ENCODE measurements at places on chromosomes 2 and 18. TPM values are rescaled to one million over a fixed set of nuclear protein-coding genes. Genes with fewer than 3 reads are reported as not detected.

Gene PLA2R1
- 14.1 TPM for total RNA-seq

Gene SPHKAP
- under 0.01 TPM for total RNA-seq

Gene GREB1
- total RNA-seq: 2.2 TPM

Gene GPR35
- total RNA-seq: 0.99 TPM

Gene CDKL4
- total RNA-seq: 1.3 TPM

Gene HOXD13
- total RNA-seq: not detected

Gene KIF1A
- total RNA-seq: not detected

Gene HOXD11
- not detected for total RNA-seq

Gene GYPC
- total RNA-seq: 71.0 TPM

Gene SLC9A2
- total RNA-seq: under 0.01 TPM

Gene PSMA8
- total RNA-seq: not detected

Gene TBR1
- not detected for total RNA-seq

Gene HOXD12
- total RNA-seq: not detected

Gene SAG
- not detected for total RNA-seq

Gene GAL3ST2
- not detected for total RNA-seq

Gene DNAJC5G
- total RNA-seq: not detected

Gene MDH1B
- total RNA-seq: 0.99 TPM

Gene ATP8B1
- total RNA-seq: 83.7 TPM

Gene OSBPL6
- total RNA-seq: 2.2 TPM

Gene GCG
- not detected for total RNA-seq

Gene CACNB4
- total RNA-seq: 1.2 TPM

Gene KCNS3
- 1.0 TPM for total RNA-seq

Gene DQX1
- under 0.01 TPM for total RNA-seq

Gene DPYSL5
- not detected for total RNA-seq

Gene SPR
- 20.5 TPM for total RNA-seq

Gene TAF1B
- total RNA-seq: 40.3 TPM

Gene FOSL2
- 45.2 TPM for total RNA-seq

Gene SLC19A3
- total RNA-seq: 0.29 TPM
